HuH-7.5 (cell line): ENCODE measurements at places on chromosomes 4 and X.

GRCh38 chr4:90184560-90184959 is 57.4 kb downstream of the CCSER1 start:
- no peak for DNase-seq

DNA sequence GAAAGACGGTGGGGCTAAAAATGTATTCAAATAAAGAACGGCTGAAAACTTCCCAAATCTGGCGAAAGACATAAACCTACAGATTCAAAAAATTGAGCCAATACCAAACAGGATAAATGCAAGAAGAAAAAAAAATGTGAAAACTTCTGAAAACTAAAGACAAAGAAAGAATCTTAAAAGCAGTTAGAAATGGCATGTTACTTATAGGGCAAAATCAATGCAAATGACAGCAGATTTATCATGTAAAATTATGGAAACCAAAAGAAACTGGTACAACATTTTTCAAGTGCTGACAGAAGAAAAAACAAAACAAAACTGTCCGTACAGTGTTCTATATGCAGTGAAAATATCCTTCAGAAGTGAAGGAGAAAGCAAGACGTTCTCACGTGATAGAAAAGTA is 239.0 kb downstream of the PDGFC start:
- no peak for DNase-seq

GRCh38 chrX:25343060-25343459 is 327.3 kb upstream of the ARX start:
- no peak for DNase-seq

- DNase-seq = no peak
Measured at GRCh38 chr4:81621490-81621889, 149.8 kb upstream of the RASGEF1B start.

DNA sequence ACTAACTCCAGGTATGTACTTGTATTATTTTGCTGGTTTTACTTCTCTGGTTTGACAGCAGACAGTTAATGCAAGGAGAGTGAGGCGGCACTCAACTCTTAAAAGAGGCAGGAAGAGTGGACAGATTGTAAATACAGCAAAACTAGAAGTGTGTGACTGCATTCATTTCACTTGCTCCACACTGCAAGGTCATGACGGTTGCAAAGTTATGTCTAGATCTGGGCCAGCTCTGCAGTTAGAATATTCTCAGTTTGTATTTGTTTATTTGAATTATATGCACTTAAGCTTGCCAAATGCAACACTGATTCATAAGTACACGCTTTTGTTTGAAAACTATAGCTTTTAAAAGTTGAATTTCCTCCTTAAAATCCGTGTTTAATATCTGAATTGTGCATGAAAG is 148.9 kb downstream of the STIM2 start:
- no peak for DNase-seq

- no peak for DNase-seq
Measured at GRCh38 chr4:160375772-160376452, 1273.0 kb downstream of the RAPGEF2 start.
